A673 (cell line): ENCODE measurements at places on chromosomes 7 and 10. TPM values are rescaled to one million over a fixed set of nuclear protein-coding genes. Genes with fewer than 3 reads are reported as not detected.

The LIPJ gene
- total RNA-seq, result 0.11 TPM in 1 of 2 replicates, not detected in the other

The SPRN gene
- total RNA-seq, result 0.13 TPM in 1 of 2 replicates, not detected in the other

The AZGP1 gene
- total RNA-seq, result not detected in 2 replicates

The C10orf62 gene
- not detected in 2 replicates for total RNA-seq

The SRPK2 gene
- total RNA-seq, result 57.8 and 59.8 TPM in 2 replicates

The ELFN1 gene
- total RNA-seq, result 0.09 TPM in 1 of 2 replicates, not detected in the other

The CDNF gene
- 0.34 and 0.83 TPM in 2 replicates for total RNA-seq

The PNLIPRP2 gene
- total RNA-seq, result not detected in 2 replicates

The NUDCD3 gene
- total RNA-seq, result 119 and 123 TPM in 2 replicates

The DYNC1I1 gene
- 2.1 and 3.6 TPM in 2 replicates for total RNA-seq

DNA sequence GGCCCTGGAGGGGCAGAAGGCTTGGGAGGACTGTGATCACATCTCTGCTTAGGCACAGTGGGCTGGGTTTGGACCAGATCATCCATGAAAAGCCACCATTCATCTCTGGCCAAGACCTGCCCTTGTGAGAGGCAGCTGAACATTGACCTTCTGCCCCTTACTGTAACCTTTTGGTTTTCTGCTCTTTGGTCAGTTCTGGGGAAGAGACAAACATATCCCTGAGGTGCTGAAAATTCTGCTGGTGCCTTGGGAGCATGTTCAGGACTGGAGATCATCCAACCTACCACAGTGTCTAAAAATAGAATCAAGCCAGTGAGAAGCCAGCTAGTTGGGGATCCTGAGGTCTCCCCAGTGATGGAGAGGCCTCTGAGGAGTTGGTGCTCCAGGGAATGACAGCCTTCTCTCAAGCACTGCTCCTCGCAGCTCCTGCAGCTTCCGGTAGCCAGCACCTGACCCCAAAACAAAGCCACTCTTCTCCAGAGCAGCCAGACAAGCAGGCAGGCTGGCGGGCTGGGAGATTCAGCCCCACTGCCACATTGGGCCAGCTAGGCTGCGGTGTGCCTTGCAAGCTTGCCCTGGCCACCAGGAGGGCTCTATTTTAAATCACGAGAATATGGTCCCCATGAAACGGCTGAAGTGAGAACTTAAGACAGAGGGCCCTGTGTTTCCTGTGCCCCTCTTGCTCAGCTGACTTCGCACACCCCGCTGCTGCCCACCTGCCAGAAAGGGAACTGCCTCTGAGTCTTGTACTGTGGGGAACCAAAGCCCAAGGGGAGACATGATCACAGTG, 37.8 kb upstream of the UBE2H start:
- DNase-seq, result no peak

GRCh38 chr7:104207348-104207730, 474 bp downstream of the ORC5 start:
- DNase-seq, result peak; percentile 6

- DNase-seq, result no peak
Measured at GRCh38 chr10:124065382-124066125, 27.8 kb downstream of the CHST15 start.

GRCh38 chr7:30974605-30975255, 11.0 kb downstream of the GHRHR start:
- peak; percentile 25 for DNase-seq

DNA sequence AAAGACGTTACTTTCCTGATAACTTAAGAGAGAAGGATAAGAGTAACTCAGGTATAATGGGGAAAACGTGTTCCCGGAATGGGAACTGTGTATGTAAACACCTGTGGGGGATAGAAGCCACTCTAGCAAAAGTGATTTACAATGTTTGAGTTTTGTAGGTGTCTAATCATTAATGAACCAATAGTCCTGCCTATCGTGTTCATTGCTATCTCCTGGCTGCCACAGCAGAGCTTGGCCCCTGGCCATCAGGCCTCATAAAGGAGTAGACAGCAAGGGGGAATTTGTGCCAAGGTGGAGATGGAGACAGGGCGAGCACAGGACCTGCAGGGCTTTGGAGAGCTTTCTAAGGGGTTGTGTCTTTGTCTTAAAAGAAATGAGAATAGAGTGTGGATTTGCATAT, 102.1 kb downstream of the GAD2 start:
- DNase-seq, result no peak

- peak; percentile 63 for DNase-seq
Measured at GRCh38 chr7:116122972-116123595, 87.3 kb upstream of the TES start.

- no peak for DNase-seq
Measured at GRCh38 chr10:114412907-114413797, 8.8 kb upstream of the AFAP1L2 start.

DNA sequence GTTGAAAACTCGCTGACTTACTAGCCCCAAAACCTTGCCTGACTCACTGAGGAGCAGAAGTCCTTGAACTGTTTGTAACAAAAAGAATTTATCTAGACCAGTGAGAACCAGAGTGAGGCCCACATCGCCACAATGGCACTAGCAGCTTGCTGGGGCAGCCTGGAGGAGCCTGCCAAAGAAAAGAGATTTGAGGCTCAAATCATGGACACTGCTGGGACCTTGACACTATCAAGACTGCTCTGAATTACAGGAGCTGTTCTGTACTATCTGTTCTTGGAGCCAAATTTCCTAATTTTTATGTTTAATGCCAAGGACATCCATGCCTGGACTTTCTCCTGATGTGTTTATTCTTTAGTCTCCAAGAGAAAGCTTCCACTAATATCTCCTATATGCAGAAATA, 82.0 kb upstream of the JCAD start:
- DNase-seq, result no peak

- no peak for DNase-seq
Measured at GRCh38 chr10:80860719-80861118, 323.0 kb downstream of the SH2D4B start.

- DNase-seq, result no peak
Measured at GRCh38 chr10:68586606-68587305, 26.6 kb downstream of the TET1 start.

- no peak for DNase-seq
Measured at GRCh38 chr10:61337741-61338140, 115.4 kb downstream of the TMEM26 start.

GRCh38 chr7:71345117-71345884, 213.4 kb downstream of the GALNT17 start:
- DNase-seq, result no peak

DNA sequence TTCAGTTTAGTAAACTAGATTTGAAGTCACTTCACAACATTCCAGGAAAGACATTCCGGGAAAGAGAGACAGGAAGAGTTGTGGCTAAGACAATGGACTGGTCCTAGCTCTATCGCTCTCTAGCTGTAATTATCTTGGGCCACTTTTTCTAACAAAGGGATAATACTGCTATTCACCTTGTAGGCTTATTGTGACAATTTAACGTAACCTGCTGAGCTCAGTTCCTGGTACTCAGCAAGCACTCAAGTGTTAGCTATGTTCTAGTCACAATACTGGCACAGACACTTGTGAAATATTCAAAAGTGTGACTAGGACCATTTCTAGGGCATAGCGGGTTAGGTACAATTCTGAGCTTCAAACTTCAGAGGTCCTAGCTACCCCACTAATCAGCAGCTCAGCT, 12.0 kb upstream of the NRCAM start:
- no peak for DNase-seq

DNA sequence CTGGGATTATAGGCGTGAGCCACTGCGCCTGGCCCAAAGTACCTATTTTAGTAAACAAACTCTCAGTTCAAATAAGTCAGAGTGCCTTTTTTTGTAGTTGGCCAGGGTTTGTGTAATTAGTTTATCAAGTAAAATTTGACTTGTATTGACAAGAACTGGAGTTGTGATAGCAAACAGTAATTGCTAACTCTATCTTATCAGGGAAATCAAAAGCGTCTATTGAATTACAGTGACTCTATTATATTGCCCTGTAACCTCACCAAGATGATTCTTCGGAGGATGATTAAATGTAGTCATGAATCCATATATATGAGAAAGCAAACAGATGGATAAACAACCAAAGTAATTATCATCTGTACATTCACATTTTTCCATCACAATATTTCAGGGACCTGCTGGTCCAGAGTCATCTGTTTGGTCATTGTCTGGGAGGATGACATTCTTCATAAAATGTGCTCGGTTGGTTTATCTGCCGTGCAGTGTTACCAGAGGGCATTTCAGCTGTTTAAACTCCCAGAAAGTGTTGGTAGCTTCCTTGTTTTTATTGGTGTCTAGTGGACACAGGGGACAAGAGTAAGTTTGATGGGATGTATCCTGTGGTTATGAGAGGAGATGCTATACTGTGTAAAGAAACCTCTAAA, 35.6 kb downstream of the DOCK1 start:
- no peak for DNase-seq

DNA sequence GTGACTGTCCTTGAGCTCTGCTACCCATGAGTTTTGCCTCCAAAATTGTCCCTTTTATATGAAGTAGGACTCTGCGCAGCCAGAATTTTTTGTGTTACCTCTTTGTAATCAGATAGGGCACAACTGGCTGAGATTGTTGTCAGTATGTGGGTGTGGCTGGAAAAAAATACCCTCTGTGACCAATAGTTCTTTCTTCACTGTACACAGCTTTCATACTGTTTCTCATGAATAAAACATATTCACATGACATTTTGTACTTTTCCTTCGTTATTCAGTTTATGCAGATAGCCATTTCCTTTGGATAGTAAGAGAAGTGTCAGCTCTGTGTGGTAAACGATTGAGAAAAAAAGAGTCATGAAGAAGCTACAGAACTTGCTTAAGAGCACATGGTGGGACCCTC, 49.6 kb upstream of the WNT8B start:
- no peak for DNase-seq

DNA sequence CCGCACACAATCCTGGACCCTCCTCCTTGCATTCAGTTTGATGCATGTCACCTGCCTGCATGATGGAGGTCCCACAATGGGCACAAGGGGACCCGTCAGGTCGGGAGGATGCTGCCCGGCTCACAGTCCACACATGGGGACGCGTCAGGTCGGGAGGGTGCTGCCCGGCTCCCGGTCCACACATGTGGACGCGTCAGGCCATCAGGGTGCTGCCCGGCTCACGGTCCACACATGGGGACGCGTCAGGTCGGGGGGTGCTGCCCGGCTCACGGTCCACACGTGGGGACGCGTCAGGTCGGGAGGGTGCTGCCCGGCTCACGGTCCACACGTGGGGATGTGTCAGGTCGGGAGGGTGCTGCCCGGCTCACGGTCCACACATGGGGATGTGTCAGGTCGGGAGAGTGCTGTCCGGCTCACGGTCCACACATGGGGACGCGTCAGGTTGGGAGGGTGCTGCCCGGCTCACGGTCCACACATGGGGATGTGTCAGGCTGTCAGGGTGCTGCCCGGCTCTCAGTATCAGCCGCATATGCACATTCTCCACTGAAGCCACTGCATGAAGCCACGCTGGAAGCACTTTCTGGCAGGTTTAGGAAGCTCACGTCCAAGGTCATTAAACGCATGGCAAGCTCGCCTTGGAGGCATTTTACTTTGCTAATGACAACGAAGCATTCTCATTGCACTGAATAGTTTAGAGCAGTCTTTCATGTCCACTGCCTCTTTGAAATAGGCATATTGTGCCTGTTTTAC, 50.3 kb downstream of the DIP2C start:
- no peak for DNase-seq
